Activated CD4-positive, alpha-beta T cell treated with anti-CD3 and anti-CD28 coated beads, Interleukin-2, amount 50 U/mL, for 24 hours (primary cell): ENCODE measurements at places on chromosomes 13 and 19.

GRCh38 chr13:20369886-20370361 is 137.8 kb upstream of the GJB6 start:
- no peak for DNase-seq

DNA sequence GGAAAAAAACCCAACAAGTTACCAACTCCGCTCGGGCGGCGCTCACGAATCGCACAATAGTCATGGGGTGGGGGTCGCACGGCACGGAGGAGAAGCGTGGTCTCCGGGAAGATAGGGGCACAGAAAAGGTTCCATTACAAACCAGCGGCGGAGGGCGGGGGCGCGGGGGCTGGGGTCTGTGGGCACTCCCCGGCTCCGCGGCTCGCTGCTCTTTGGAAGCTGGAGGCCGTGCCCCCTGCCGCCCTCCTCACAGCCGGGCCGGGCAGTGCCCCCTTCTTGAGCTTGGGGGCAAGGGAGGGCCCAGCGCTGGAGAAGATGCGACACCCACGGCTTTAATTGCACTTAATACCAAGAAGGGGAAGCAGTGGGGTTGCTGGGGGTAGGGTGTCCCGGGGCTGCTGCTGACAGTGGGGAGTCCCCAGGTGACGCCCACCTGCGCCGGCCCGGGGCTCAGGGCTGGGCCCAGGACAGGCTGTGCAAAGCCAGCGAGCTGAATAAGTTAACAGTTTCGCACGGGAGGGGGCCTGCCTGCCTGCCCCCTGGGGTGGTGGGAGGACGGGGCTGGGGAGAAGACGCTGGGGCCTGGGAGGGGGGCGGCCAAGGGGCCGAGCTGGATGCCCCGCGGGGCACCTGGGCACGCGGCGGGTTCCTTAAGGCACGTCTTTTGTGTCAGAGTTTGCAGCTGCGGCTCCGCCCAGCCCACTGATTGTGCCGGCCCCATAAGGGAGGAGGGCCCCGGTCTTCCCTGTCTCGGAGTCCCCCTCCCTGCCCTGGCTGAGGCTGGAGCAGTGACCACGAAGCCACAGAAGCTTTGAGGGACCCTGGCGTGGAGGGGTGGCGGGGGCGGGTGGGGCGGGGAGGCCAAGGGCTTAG is 9.8 kb downstream of the DCAF15 start:
- DNase-seq, result no peak

DNA sequence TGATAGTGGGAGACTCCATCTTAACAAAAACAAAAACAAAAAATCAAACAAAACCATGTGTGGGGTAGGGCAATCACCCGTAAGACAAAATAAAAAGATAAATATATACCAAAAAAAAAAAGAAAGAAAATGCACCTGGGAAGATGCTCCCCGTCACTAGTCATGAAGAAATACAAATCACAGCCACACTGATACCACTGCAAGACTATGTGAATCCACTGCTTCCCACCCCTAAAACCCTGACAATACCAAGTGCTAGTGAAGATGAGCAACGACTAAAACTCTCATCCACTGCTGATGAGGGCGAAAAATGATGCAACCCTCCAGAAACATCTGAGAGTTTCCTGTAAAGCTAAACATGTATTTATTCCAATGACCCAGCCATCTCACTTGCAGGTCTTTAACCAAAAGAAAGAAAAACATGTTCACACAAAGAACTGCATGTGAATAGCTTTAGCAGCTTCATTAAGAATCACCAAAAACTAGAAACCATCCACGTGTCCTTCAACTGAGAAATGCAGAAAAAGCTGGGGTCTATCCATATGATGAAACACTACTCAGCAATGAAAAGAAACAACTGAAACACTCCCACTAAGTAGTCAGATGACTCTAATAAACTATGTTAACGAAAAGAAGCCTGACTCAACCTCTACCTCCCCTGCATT is 31.7 kb downstream of the BRD4 start:
- no peak for DNase-seq

DNA sequence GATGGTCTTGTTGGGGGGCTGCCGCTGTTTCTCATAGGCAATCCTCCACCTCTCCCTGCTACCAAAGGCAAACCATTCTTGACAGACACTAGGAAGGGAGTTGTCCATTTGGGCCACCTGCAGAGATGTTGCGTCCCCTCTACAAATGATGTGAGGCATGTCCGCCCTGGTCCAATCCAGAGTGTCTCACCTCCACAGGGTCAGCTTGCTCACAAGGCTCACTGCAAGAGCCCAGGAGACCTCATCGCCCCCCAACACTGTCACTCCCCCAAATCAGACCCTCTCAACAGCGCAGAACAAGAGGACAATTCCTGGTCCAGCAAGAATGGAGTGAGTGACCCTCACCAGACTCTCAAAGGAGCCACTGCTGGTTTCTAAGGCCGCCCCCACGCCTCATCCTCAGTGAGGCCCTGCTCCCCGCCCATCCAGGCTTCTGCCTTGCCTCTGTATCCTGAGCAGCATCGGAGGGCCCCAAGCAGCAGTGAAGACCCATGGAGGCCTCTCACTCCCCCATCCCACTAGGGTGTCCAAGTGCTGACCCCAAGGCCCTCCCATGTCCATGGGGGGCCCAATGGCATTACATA is 6.5 kb downstream of the HNRNPL start:
- DNase-seq, result no peak

DNA sequence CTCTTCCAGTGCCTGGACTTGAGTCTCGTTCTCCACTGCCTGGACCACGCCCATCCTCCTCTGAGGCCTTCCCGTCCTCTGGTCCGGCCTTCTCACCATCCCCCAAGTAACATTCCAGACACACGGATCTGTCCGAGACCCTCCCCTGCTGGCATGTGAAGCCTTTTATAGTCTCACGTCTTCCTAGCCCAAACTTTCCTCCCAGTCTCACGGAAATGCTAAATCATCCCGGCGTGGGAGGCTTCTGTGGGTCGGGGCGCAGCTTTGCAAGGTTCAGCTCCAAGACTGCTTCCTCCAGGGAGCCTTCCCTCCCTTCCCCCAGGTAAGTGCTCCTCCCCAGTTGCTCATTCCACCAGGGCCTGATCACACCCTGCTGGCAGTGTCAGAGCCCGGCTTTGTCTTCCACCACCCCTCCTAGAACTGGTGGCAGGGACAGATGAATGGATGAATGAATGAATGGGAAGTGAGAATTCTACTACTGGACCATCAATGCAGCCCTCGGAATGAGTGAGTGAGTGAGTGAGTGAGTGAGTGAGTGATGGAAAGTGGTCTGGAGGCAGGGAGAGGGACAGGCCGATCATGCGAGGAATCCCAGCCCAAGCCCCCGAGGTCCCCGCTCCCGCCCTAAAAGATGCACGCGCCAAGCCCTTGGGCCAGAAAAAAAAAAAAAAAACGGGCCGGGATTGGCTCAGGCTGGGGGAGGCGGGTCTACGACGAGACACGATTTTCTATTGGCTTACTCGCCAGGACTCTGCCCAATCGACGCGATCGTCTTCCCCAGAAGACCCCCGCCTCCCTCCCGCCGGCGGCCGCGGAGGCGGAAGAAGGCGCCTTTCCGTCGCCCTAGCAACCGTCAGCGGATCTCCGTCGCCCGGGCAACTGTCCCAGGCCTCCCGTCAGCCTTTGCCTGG is 9.3 kb downstream of the EPHX3 start:
- DNase-seq, result peak; percentile 64

- peak; percentile 32 for DNase-seq
Measured at GRCh38 chr19:56538761-56539263, at the start of gene ZFP28. Gene ZFP28 (plus strand): TSS chr19:56538948. CDS start chr19:56539019, 71 bp downstream.

DNA sequence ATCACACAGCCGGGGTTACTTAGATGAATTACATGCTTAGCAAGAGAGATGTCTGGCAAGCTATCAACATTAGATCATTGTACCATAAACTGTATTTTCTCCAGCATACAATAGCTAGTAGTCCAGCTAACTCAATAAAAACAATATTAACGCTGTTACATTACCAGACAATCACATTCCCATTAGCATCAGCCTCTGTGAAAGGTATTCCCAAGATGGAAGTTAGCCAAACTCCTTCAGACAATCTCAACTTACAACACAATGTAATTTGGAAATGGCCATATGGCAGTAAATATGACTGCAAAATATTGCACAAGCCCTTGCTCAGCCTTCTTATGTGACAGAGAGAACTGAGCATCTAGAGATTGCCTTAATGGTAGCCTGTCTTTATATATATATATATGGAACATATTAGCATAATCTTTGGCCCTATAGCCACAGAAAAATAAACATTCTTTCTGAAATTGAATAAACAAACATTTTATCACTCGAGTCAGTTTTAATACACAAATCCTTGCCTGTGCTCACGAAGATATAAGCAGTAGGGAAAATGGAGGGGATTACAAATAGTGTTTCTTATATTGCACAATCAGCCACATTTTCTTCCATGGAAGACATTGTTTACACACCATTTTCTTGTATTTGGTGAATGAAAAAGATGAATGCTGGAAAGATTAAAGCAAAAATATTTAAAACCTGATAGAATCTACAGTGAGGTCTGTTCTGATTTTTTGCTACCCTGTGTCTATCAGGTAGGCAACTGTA is 1060.5 kb downstream of the DIAPH3 start:
- no peak for DNase-seq

DNA sequence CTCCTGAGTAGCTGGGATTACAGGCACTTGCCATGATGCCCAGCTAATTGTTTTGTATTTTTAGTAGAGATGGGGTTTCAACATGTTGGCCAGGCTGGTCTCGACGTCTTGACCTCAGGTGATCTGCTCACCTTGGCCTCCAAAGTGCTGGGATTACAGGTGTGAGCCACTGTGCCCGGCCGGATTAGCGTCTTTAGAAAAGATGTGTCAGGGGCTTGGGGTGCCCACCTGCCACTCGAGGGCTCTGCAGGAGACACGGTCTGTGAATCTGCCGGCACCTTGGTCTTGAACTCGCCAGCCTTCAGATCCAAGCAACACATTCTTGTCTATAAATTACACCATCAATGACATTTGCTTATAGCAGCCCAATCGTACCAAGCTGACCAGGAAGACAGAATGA is 38.8 kb upstream of the TUBGCP3 start:
- no peak for DNase-seq

GRCh38 chr13:83057119-83057518 is 825.2 kb downstream of the SLITRK1 start:
- no peak for DNase-seq

- DNase-seq, result no peak
Measured at GRCh38 chr19:2556221-2557092, 80.5 kb downstream of the GADD45B start.

DNA sequence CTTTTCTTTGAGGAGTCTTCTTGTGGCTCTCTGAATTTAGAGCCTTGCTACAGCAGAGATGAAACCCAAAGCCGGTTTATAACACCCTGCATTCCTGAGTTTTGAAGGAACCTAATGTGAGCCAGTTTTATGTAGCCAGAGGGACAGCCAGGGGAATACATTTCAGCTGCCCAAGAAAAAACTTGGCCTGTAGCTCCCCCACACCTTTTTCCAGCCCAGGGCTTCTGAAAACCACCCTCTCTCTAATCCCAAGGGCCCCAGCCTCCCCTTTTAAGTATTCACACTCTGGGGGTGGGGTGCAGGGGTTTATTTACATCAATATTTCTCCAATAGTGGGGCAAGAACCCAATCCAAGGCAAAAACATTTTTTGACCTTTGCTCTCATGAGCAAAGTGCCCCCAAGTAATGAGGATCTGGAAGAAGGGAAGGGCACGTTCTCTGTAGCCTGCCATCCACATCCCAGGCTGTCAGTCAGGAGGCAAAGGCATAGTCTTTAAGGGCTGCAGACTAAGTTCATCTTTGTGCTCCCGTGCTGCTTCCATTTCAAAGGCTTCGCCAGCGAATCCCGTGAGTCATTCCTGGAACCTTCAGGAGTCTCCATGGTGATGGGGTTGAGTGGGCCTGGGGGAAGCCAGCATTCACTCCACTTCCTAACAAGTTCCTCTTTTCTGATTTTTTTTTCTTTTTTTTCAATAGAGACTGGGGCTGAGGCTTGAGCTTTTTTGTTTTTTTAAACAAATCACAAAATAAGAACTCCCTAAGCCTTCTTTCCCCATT is 33.2 kb upstream of the MEDAG start:
- no peak for DNase-seq

GRCh38 chr13:59043016-59043415 is 1120.7 kb downstream of the DIAPH3 start:
- DNase-seq, result no peak
